ENCODE measurements at places on chromosomes 2 and 18.

DNA sequence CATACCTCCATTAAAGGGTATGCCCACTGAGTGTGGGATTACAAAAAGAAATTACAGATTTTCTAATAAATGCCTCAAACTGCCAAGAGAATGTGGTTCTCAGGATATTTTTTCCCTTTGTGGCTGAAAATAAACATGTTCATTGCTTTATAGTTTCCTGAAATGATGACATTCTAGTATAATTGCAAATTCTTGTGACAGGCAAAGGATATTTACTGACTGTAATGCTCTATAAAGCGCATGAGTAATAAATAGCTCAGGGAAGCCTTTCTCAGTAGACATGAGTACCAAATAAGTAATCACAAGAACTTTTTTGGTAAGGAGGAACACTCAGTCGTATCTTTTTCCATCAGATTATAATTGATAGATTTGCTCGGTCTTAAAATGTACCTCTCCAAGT is 72.3 kb downstream of the FTCDNL1 start:
- no peak for DNase-seq

DNA sequence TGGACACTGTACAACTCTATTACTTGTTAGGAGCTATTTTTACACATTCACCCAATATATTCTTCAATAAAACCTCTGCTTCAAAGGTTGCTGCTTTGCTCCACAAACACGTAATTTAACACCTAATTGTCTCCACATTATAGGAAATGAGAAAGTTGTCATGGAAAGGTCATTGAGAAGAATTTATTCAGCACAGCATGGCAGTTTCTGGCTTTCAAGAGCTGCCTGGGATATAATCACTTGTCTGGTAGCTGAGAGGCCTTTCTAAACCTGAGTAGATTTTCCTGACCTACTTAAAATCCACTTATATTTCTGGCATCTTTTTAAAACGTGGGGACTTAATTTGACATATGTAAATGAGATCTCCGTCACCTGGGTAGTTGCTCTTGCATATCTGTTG is 216.1 kb downstream of the ZNF804A start:
- DNase-seq: no peak

DNA sequence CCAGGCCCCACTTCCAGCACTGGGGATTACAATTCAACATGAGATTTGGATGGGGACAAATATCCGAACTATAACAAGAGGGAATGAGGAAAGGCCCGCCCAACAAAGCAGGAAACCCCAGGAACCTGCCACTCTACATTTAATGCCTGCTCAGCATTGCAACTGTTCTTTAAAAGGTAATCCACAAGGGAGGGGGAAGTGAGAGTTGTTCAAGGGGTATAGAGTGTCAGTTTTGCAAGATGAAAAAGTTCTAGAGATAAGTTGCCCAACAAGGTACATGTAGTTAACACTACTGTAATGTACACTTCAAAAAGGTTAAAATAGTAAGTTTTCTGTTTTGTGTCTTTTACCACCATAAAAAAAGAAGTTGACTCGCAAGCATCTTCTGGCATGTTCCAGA is 137.6 kb downstream of the MBD2 start:
- DNase-seq: no peak

GRCh38 chr2:557635-558301 is 119.4 kb downstream of the TMEM18 start:
- DNase-seq: no peak
